ENCODE measurements at places on chromosomes 1 and 21. TPM values are rescaled to one million over a fixed set of nuclear protein-coding genes. Genes with fewer than 3 reads are reported as not detected.

The OR2G6 gene
- not detected for total RNA-seq

The COL6A2 gene
- total RNA-seq, result 550 TPM

- no peak overlapping the region for H3K27ac ChIP-seq
- DNase-seq, result no peak
- no peaks in the 10 kb centered on the region for H3K4me1 ChIP-seq
- no peaks in the 10 kb centered on the region for H3K36me3 ChIP-seq
Observed at GRCh38 chr1:224447251-224447650, 12.7 kb upstream of the WDR26 start.

GRCh38 chr1:85314726-85315125 lies 38.3 kb upstream of the BCL10 start:
- no peaks in the 10 kb centered on the region for H3K27me3 ChIP-seq
- DNase-seq, result no peak
- no peaks in the 10 kb centered on the region for H3K36me3 ChIP-seq
- H3K27ac ChIP-seq, result no peak overlapping the region
- no peak overlapping the region for H3K4me3 ChIP-seq

- DNase-seq, result no peak
- no peak overlapping the region for H3K4me3 ChIP-seq
- no peaks in the 10 kb centered on the region for H3K36me3 ChIP-seq
- H3K4me1 ChIP-seq, result no peaks in the 10 kb centered on the region
- no peak overlapping the region for H3K27ac ChIP-seq
Observed at GRCh38 chr1:77350012-77350770, 68.4 kb downstream of the AK5 start.

DNA sequence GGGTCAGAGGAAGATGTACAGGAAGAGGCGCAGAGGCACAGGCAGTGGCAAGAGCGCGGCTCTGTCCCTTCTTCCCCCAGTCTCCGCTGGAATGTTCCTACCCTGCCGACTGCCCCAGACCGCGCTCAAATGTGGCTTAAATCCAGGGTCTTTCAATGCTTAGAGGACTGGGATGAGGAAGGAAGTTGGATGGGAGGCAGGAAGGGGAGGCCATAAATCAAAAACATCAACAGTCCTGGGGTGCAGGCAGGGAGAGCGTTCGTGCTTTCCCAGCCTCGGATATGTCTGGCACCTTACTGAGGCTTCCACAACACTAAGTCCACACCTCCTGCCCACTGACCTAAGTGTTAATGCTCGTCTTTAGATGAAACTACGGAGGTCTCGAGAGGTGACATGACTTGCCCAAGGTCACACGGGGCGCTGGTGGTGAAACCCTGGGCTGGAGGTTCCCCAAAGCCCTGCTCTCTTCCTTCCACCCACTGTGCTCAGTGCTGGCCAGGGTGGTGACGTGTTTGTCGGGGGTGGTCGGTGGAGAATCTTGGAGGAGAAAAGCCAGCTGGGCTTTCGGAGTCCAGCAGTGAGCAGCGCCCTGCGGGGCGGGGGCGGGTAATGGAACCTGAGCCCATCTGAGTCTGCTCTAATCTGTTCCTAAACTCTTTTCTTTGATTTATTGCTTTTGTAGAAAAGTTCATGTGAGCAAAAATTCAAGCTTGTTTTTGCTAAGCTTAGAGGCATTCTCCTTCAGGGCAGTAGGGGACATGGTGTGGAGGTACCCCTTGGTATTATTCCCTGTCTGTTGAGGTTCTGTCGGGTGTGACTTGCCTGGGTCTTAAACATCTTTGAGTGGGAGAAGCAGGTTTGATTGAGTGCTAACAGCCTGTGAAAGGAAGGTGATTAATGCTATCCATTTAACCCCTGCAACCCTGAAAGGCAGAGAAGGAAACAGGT lies 708 bp downstream of the CDA start:
- H3K27ac ChIP-seq, result peak overlapping the region; percentile 65
- no peak for DNase-seq
- no peaks in the 10 kb centered on the region for H3K36me3 ChIP-seq
- H3K4me1 ChIP-seq, result peaks cover 16% of the 10 kb centered on the region
- peaks cover 38% of the 10 kb centered on the region for H3K27me3 ChIP-seq
- H3K4me3 ChIP-seq, result no peak overlapping the region

GRCh38 chr1:197200272-197200899 lies 53.9 kb upstream of the ASPM start:
- peak overlapping the region; percentile 65 for H3K4me3 ChIP-seq
- no peak for DNase-seq
- H3K27ac ChIP-seq, result peak overlapping the region; percentile 95
- no peaks in the 10 kb centered on the region for H3K36me3 ChIP-seq

Data from transverse colon (tissue), 4 donors.